ENCODE measurements at places on chromosomes 2 and 18.

GRCh38 chr2:202965810-202966460 lies 48.7 kb upstream of the NBEAL1 start:
- no peak for DNase-seq

DNA sequence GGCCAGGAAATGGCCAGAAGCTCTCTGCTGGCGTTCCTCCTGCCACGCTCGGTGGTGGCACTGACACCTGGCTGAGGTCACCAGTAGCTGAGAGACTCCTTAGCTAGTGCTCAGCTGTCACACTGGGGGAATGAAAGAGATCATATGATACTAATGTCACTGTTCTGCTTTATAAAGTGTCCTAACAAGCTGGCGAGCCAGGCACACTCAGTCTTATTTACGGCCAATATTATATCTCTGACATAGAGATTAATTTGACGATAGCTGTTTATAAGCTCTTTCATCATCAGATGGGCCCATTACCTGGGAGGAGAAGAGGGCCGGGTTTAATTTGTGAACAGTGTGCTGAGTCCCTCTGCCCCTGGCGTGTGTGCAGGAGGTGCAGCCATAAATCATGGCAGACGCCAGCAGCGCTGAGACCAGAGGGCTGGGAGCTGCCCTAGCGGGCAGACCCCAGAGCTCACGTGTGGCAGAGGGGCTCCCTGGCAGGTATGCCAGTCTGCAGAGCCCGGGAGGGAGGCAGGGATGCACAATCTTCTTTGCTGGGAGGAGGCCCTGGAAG lies 246.5 kb downstream of the HAUS1 start:
- DNase-seq, result no peak

- no peak for DNase-seq
These were observed 72.1 kb upstream of the RGPD5 start for GRCh38 chr2:109722026-109722425.

DNA sequence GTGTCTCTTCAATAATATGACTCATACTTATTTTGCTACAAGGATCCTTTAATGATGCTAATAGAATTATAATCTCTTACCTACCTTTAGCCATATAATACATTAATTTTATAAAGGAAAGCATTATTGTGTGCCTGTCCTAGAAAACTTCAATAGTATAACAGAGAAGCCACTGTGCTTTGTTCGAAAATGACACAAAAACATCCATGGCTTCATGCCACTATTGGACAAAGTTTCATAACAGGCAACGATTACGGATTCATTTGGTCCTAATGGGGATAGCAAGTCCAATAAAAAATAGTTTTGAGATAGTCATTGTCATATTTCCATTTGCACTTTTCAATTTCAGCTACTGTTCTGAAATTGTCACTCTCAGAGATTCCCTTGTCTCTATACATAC lies 52.5 kb upstream of the CCDC150 start:
- DNase-seq, result no peak

GRCh38 chr18:46518438-46518837 lies 138.6 kb downstream of the LOXHD1 start:
- DNase-seq, result no peak

DNA sequence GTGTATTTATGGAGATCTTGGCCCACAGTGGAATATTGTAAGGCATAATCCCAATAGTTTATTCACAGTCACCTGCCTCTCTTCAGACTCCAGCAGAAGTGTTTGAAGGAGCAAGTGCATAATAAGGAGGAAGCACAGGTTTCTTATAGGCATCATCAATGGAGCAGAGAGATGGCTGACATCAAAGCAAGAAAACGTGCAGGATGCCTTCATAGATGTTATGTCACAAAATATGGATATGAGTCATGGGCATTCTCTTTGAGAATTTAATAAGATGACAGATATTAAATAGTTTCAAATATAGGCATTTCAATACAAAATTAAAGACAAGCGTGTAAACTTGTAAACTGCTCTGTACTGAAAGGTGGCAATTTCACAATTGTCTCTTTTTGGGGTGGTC lies 4.0 kb upstream of the RND3 start:
- DNase-seq, result no peak

DNA sequence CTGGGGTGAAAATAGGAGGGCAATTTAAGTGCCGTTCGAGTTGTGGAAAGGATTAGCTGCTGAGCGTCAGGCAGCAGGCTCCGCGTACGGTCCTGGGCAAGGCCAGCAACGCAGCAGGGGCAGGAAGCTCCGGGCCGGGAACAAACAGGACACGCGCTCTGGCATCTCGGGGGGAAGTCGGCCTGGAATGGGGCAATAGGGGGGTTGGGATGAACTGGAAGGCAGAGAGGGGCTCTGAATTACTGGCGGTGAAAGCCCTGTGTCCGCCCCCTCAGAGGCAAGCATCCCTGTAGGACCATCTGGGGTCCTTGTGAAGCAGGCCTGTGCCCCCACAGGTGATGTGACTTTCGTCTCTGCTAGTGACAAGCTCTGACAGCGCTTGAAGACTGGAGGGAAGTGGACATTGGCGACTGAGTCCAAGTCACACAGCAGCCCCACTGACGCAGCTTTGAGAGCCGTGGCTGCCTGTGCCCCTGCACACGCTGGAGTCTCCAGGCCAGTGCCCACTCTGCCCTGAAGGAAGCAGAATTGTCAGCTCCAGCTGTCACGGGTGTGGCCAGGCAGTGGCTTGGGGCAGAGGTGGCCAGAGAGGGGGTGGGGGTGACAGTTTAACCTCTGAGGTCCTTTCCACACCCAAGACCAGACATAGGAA lies 22.3 kb downstream of the GPR35 start:
- no peak for DNase-seq

- DNase-seq, result peak; percentile 41
These were observed 232.9 kb downstream of the GULP1 start for GRCh38 chr2:188524519-188525113.

DNA sequence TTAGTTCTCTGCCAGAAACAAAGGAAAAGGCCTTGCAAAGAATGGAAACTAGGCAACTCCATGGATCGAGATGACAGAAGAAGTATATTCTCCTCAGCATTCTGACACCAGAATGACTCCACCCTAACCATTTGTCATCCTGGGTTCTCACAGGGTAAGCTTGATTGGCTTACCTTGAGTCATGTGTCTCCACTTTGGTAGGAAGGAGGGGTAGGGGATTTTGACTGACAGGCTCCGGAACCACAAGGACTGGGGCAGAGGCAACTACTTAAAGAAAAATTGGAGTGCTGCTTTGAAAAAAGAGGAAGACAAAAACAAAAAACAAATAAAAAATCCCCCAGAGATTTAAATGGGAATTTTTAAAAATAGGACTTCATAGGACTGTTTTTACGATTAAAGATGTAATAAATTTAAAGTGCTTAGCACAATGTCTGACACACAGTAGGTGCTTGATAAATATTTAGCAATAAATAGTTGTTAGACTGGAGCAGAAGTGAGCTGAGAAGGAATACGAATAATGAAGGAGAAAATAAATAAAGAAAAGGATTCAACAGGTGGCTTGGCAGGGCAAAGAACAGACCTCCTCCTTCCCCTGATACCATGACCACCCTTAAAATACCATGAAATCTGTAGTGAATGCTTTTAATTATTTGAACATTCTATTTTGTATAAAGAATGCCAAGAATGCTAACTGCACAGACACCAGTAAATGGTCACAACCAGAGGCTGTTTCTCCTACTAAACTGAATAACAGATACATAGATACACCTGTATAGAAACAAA lies 230.2 kb downstream of the CDCA7 start:
- no peak for DNase-seq

DNA sequence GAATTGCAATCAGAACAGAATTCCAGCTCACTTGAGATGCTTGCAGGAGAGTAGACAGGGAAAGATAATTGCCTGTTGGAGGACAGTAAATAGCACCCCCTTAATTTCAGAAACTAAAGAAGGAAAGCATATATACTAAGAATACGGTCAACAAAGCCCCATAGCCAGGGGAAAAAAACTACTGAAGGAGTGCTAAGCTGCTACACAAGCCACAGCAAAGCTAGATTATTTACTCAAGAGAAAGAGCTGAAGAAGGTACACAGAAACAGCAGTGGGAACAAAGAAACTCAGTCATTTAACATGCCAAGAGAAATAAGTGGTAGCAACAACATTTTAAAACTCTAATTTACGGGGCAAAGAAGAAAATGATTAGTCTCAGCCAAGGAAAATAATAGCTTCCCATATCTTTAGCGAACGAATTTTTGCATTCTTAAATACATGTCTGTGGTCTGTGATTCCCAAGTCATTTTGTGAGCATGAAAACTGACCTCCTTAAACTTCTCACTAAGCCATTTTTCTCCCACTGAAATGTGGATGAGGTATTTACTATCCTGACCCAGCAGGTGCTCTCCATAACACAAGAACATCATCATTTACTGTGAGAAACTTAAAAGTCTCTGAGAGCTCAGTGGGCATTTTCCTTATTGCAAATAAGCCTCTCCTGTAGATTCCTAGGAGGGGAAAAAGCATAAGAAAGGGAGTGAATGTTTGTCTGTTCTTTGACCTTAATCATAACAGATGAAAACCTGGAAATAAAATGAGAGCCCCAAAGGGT lies 196.0 kb downstream of the PAX3 start:
- no peak for DNase-seq

GRCh38 chr18:74139888-74140287 lies 7.7 kb downstream of the FBXO15 start:
- no peak for DNase-seq

DNA sequence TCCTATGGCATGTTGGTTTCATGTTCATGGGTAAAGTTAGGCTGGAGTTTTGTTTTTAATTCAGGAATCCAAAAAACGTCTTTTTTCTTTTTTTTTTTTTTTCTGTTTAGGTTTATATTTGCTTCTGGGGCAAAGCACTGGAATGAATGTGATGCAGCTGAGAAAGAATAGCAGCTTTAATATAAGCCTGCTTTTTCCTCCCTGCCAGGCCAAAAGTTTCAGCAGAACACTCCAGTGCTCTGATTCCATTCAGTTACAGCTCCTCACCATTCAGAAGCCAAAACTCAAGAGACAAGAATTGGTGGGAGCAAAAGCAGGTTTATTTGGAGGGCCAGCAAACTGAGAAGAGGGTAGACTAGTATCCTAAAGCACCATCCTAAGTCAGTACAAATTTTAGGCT lies 102.7 kb upstream of the PELI1 start:
- DNase-seq, result no peak

DNA sequence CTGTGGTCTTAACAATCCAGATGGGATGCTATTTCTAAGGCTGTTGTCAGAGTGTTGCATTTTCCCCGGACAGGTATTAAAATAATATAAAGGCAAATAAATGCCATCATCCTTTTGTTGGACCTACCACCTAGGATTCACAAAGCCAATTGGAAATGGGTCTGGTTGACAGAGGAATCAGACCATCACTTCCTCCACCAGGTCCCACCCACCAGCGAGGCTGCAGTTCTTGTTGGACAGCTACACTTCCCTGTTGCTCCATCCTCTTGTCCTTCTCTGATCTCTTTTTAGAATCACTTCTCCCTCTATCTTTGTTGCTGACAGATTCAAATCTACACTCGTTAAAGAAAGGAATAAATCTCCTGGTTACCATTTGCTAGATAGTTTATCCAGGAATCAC lies 1.1 kb downstream of the TMEM169 start:
- peak; percentile 30 for DNase-seq

DNA sequence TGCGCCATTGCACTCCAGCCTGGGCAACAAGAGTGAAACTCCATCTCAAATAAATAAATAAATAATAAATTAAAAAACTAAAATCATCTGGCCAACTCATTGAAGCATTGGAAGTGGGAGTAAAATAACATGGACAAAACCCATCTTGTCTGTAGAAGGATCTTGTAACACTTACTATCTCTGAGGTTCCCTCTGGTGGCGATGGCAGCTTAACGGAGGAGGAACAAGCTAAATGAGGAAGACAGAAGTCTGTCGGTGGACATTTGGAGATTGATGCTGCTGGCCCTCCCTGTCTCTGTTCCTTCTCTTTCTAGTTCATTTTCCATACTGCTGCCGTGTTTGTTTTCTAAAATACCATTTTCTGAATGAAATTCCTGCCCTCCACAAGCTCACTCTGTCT lies 43.4 kb downstream of the ZCCHC2 start:
- DNase-seq, result peak; percentile 47

GRCh38 chr2:227834916-227835650 lies 21.4 kb downstream of the CCL20 start:
- DNase-seq, result no peak

- DNase-seq, result peak; percentile 10
These were observed 1.2 kb downstream of the STK17B start for GRCh38 chr2:196170213-196170605.

- DNase-seq, result no peak
These were observed 439.3 kb upstream of the TRIB2 start for GRCh38 chr2:12277241-12278034.

DNA sequence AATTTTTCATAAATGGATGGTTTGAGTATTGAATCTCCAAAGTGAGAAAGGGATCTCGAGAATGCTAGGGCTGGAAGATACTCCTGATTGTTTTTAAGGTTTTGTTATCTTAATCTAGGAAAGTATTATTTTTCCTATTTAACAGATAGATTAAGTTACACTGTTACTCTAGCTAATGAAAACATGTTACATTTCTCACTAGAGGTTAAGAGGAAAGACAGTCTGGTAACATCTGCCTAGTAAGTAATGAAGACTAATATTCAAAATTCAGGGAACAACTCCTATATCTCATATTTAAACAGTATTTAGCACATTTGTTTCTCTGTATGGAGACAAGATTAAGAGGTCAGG lies 2.0 kb downstream of the GALNT3 start:
- DNase-seq, result no peak

GRCh38 chr2:128544321-128545037 lies 225.8 kb upstream of the HS6ST1 start:
- DNase-seq, result no peak

GRCh38 chr2:101740555-101740964 lies 43.1 kb downstream of the MAP4K4 start:
- DNase-seq, result no peak

- no peak for DNase-seq
These were observed 38.4 kb upstream of the PPP1R1C start for GRCh38 chr2:181947273-181947672.

DNA sequence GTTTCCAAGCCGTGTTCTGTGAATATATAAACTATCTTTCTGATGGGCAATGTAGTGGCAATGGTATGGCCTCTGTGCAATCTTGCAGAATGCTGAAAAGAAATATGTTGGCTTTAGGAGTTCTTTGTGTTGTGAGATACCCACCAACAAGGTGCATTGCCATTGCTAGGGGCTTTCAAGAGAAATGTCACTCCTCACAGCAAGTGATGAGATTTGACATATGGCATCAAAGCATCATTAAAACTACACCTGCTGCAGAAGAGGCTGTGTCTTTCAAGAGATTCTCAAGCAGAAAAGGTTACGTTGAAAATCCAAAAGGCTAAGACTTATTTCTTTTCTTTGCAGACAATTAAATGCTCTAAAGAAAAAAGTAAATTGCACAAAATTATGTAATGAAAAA lies 1110.8 kb downstream of the CBLN2 start:
- DNase-seq, result no peak

DNA sequence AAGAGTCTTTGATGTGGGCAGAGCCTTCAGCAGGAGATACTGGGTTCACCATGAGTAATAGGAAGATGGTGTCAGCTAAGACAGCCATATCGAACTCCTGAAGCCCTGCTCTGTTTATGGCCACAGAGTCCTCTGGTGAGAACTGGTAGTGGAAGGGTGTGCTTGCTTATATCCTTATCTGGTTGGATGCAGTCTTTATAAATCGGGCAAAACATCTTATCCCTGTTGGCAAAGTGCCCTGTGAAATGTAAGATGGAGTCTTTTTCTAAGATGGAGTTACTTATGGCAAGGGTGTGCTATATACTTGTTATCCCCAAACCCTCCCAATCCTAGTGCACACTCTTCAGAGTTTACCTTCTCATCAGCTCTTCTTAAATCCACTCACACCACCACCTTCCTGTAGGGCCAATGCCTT lies 190.8 kb upstream of the PARD3B start:
- DNase-seq, result no peak

GRCh38 chr2:239954166-239955086 lies 70.7 kb downstream of the NDUFA10 start:
- no peak for DNase-seq

Measured in COR-L47 (cell line).